ENCODE measurements at places on chromosomes 1 and 21. TPM values are rescaled to one million over a fixed set of nuclear protein-coding genes. Genes with fewer than 3 reads are reported as not detected.

EPHA10 gene
- 0.44 TPM for total RNA-seq

TTC22 gene
- not detected for total RNA-seq

LYPD8 gene
- 0.21 TPM for total RNA-seq

PRUNE1 gene
- 16.9 TPM for total RNA-seq

CLCA2 gene
- total RNA-seq = not detected

TRIM63 gene
- not detected for total RNA-seq

SLC39A1 gene
- total RNA-seq = 162 TPM

C8A gene
- total RNA-seq = not detected

CD1E gene
- not detected for total RNA-seq

CTXND2 gene
- total RNA-seq = not detected

MCOLN3 gene
- 3.6 TPM for total RNA-seq

MAP10 gene
- 1.2 TPM for total RNA-seq

IFFO2 gene
- 15.8 TPM for total RNA-seq

KRTAP10-5 gene
- not detected for total RNA-seq

ZNF648 gene
- not detected for total RNA-seq

TMEM125 gene
- total RNA-seq = not detected

CYP4B1 gene
- not detected for total RNA-seq

LRRC53 gene
- not detected for total RNA-seq

RNF207 gene
- total RNA-seq = 12.8 TPM

CYP2J2 gene
- 0.06 TPM for total RNA-seq

HJV gene
- not detected for total RNA-seq

PRRX1 gene
- total RNA-seq = not detected

SMPDL3B gene
- total RNA-seq = 1.3 TPM

TAF1A gene
- 12.8 TPM for total RNA-seq

TMPRSS15 gene
- total RNA-seq = not detected

HS2ST1 gene
- total RNA-seq = 12.1 TPM

CYP4A22 gene
- not detected for total RNA-seq

PRMT6 gene
- total RNA-seq = not detected

LGR6 gene
- 0.74 TPM for total RNA-seq

S100A5 gene
- total RNA-seq = 0.42 TPM
